ENCODE measurements at places on chromosomes 6 and 20.
A peak's percentile ranks its signal among the peaks of the same experiment; 100 is the strongest.

DNA sequence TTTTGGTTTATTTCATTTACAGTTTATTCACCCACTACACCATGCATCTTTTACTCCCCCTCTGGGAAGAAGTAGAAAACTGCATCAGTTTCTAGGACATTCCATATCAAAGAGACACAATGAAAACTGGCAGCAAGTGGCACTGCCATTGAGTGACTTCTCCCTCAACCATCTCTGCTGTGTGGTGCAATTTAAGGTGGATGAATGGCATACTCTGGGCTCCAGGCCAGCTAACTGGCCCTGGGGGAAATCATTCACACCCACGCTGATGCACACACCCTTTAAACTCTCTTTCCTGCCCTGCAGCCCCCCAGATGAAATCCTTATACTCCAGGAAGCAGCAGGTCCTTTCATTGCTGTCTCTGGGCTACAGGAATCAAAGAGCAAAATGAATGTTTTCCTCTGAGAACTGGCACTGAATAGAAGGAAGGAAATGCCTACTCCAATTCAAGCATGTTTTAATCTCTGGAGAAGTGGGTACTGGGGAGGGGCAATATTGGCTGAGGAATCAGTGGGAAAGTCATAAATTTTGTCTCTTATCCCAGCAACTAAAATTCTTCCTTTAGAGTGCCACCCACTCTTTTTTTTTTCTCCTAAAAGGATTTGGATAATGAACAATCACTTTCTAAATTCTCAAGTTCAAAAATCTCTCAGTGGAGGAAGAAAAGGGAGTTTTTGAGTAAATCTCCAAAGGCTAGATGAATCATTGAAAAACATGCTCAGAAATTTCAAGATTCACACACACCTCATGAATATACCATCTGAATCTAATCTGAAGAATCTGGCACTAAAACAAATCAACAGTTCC lies 16.9 kb upstream of the RFPL4B start:
- DNase-seq, result peak; percentile 94

DNA sequence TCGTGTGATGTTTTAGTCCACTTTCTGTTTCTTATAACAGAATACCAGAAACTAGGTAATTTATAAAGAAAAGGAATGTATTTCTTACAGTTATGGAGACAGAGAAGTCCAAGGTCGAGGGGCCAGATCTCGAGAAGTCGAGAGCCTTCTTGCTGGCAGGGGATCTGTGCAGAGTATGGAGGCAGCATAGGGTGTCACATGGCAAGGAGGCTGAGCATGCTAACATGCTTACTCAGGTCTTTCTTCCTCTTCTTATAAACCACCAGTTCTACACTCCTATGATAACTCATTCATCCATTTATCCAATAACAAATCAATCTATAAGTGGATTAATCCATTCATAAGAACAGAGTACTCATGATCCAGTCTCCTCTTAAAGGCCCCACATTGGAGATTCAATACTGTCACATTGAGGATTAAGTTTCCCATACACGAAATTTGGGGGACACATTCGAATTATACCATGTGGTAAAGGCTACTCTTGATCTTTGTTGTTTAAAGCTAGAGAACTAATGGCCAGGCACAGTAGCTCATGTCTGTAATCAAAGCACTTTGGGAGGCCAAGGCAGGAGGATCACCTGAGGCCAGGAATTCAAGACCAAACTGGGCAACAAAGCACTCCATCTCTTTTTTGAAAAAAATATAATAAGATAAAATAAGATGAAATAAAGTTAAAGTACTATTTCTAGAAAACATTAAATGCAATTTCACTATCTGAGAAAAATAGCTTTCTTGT lies 2.1 kb downstream of the GOPC start:
- no peak for DNase-seq

DNA sequence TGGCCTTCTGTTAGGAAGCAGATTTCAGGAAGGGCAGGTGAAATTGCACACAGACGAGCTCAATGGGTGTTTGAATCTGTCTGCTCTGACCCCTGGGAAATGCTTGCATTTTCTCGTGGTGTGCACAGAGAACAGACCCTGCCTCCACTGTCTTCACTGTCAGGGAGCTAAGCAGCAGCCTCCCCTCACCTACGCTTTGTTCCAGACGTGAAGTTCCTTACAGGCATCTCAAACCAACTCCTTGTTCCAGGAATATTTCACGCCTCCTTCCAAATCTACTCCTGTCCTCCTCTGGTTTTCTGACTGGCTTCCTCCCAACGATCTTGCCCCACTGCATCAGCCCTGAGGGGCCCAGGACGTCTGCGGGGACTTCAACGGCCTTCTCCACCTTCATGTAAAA lies 13.7 kb downstream of the DACT2 start:
- DNase-seq, result no peak

DNA sequence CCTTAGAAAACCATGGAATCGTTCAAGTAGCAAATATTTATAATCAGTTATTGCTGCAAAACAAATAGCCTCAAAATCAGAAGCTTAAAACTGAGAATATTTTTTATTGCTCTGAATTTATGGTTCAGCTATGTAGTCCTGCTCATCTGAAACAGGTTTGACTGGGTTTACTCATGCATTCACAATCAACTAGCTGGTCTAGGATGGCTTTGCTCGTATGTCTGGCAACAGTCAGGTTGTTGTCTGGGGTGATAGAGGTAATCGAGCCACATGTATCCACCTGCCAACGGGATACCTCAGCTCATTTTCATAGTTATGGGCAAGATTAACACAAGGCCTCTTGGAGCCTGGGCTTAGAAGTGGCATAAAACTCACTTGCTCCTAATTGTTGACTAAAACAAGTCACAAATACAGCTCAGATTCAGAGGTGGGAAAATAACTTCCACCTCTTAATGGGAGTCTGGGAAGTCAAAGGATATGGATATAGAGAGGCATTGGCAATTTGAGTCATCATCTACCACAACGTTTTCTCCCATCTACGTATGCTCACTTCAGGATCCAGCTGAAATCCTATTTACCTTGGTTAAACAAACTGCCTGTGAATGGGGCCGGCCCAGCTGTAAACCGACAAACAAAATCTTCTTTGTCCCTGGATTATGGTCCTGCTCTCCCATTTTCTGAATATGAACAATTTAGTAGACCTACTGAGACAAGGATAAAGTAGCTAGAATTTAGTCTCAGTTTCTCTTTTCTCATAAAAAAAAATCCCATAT lies 54.5 kb upstream of the TENT5A start:
- DNase-seq, result no peak

- no peak for DNase-seq
Measured at GRCh38 chr6:33424855-33425667, 5.2 kb downstream of the SYNGAP1 start.

- DNase-seq, result no peak
Measured at GRCh38 chr20:17536944-17537444, 5.8 kb upstream of the BFSP1 start.

GRCh38 chr20:17822039-17822438 lies 122.3 kb downstream of the BANF2 start:
- no peak for DNase-seq

DNA sequence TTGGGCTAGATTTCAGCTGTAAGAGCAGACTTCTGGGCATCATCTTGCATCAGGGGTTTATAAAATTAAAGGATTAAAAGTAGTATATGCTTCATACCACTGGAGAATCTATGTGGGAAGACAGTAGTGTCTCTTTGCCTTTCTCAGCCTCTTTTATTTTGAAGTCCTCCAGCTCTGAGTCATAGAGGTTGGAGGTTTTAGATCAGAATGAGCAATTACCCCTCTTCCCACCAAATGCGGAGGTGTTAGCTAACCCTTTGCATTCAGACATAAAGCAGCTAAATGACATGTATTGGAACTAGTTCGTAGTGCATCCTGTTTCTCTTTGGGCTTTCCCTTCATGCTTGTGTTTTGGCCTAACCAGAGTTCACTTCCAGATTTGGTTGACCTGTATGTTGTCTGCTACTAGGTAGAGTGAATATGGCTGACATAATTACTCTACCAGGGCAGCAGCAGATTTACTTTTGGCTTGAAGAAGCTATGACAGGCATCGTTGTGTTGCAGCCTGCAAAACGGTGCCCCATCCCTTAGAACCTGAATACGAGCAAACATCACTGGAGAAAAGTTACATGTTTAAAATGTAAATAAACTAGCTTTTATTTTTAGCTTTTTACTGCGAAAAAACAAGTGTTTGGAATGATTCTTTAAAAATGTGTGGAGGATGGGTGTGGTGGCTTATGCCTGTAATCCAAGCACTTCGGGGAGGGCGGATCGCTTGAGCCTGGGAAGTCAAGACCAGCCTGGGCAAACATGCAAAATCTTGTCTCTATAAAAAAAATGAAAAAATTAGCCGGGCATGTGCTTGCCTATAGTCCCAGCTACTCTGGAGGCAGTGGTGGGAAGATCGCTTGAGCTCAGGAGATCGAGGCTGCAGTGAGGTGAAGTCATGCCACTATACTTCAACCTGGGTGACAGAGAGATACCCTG lies 82.2 kb downstream of the MYO6 start:
- no peak for DNase-seq

DNA sequence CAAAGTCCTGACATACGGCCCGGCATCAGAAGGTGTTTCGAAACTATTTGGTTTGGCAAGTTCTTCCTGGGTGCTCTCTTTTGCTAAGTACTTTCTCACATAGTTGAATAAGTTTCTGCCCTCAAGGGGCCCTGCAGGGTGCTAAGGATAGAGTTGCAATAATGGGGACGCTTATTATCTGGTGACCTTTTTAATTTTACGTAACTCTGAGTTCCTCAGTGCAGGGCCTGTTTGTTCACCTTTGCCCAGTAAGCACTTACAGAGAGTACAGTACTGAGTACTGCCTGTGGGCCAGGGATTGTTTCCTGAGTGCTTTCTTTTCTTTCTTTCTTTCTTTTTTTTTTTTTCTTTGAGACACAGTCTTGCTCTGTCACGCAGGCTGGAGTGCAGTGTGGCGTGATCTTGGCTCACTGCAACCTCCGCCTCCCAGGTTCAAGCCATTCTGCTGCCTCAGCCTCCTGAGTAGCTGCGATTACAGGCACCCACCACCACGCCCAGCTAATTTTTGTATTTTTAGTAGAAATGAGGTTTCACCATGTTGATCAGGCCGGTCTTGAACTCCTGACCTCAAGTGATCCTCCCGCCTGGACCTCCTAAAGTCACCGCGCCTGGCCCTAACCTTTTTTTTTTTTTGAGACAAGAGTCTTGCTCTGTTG lies 4.5 kb upstream of the PXMP4 start:
- no peak for DNase-seq

DNA sequence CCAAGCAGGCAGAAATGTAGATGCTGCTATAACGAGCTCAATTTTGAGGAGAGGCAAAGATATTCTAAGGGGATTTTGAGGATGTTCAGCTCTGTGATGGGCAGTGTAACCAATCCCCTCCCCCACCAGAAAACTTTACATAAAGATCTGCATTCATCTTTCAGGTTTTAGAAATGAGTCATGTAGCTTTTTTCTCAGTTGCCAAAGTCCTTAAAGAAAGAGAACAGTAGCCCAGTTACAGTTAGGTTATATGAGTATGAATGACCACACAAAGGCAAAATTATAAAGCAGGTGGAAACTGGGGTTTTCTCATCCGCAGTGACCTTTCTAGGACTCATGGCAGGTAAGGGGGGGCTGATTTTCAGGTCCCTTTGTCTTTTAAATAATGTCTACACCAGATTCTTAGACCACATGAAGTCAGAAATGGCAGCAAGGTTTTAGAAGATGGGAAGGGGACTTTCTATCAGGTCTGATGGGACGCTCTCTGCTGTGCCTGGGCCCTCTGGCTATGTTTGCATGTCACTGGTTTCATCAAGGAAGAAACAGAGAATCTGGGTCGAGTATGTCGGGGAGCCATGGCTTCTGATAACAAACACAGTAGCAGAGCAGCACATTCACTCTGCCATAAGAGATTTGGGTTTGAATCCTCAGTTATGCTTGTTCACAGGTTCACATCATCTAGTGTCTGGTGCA lies 94.7 kb downstream of the CLIC5 start:
- no peak for DNase-seq

DNA sequence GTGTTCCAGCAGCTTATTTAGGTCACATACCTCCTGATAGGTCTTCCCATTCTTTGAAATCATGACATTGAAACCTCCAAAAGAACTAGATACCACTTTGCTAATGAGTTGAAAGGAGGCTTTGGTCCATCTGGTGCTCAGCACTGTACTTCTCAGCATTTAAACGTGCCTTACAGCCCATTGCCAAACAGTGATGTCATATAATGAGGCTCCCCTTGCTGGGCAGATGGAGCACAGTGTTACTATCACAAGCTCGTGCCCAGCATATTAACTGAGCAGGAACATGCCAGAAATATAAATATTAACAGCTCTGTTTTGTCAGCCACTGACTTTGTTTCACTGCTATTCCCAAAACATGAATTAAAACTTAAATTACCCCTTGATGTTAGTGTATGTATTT lies 25.5 kb upstream of the MAPK13 start:
- no peak for DNase-seq

DNA sequence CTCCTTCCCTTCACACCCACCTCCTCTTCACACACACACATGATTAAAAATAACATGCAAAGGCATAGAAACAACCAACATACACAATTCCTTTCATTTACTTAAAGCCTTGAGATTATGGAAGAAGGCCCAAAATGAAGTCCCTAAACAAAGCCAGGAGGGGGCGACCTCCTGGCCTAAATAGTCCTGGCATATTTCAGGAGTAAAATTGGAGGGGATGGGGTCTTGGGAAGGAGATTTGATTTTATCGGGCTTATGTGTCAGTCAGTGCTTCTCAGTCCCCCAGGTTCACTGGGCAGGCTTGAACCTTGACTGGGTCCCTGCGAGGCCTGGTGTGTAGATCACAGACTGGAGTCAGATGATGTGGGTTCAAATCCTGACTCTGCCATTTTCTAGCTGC lies 266.4 kb downstream of the SAMD5 start:
- DNase-seq, result no peak

DNA sequence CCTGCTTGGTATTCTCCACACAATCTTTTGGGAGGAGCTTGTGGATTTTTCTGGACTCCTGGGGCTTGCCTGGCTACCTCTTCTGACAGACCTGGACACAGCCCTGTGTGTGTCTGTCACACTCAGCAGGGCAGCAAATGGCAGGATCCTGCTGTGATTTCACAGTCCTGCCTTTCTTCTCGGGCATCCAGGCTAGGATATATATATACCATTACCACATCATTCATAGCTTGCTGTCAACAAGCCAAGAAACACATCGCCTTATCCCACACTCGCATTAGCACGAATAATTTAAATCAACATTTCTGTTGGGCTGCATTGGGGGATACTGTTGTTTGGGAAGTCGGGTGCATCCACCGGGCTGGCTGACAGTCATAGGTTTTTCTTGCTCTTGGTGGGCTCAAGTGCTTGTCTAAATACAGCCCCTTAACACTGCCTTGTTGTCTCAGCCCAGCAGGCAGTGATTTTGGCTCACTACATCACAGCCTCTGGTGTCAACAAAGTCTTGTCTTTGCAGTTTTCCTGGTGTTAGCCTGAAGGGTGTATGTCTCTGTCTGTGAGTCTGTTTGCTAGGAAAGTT lies 154.9 kb upstream of the FERMT1 start:
- DNase-seq, result no peak

DNA sequence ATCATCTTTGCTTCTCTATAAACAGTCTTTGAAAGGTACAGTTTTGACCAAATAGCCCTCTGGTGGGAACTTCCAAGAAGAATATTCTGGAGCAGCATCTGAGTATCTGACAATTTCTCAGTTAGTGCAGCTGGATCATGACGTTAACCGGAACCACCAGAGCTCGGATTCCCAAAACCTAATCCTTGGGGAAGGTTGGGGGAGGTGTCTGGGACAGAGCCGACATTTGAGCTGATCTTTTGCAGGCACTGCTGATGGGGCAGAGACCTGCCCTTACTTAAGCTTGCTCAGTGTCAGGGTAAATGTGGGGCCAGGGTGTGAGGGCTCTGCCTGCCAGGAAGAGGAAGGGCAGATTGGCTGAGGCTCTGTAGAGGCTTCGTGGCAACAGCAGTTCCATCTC lies 416.6 kb downstream of the DHX35 start:
- no peak for DNase-seq
